NCI-H1092 treated with DMSO at 0.1 percent for 48 hours (cell line): ENCODE measurements at places on chromosomes 13 and 19.

- no peak for DNase-seq
Measured at GRCh38 chr13:99383946-99384345, 76.7 kb upstream of the GPR183 start.

- DNase-seq, result no peak
Measured at GRCh38 chr19:55133639-55134444, 15.2 kb downstream of the TNNT1 start.

DNA sequence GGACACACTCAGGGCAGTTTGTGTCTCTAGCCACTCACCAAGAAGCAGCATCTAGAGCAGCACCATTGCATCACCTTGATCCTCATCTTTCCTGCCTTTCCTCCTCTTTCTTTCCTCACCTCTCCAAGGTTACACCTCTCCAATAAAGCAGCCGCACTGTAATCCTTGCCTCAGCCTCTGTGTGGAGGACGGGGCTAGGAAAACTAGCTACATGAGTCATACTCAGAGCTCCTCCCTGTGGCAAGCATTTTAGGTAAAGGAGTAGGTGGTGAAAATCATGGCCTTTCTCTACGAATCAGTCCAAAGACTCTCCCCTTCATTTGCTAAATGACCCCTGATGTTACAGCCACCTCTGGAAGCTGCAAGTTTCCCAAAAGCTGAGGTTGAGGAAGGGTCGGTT, 108.9 kb downstream of the DNAJC15 start:
- peak; percentile 62 for DNase-seq

DNA sequence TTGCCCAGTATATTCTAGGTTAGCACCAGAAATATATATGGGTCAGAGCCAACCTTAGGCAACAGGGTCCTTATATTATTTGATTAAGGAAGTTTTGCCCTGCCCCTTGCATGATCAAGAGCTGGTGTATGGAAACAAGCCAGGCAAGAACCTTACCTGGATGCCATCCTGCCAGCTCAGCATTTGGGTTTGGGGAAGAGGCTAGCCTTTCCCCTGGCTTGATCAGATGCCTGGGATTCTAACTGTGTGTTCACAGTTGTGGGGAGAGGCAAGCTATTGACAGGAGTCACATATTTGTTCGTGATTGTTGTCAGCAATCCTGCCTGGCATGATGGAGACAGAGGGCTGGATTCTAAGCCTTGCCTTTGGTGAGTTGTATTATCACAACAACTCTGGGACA, 260.0 kb upstream of the DACH1 start:
- DNase-seq, result no peak

GRCh38 chr19:1271528-1272422, 2.6 kb downstream of the CIRBP start:
- DNase-seq, result no peak

GRCh38 chr13:96797136-96797535, 197.1 kb downstream of the OXGR1 start:
- DNase-seq, result no peak

- peak; percentile 65 for DNase-seq
Measured at GRCh38 chr19:1929021-1929742, 11.8 kb upstream of the CSNK1G2 start.

GRCh38 chr13:98345107-98345935, 168.3 kb upstream of the RNF113B start:
- no peak for DNase-seq

DNA sequence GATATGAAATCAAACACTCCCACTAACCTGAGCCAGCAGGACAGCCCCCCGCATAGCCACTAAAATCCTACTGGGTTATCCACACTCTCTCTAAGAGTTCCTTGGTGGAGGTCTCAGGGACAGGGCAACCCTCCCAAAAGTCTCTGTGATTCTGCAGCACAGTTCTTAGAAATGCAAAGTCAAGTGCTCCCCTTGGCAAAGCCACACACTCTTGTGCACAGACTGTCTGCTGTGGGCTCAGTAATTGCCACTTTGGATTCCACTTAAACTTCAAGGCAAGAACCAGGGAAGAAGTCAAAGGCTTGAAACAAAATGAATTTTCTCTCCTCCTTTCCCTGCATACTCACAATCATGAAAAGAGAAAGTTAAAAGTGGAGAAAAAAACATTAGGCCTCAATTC, 61.5 kb downstream of the DOCK9 start:
- no peak for DNase-seq

GRCh38 chr19:17235300-17235970, 9.4 kb downstream of the OCEL1 start:
- peak; percentile 67 for DNase-seq

- no peak for DNase-seq
Measured at GRCh38 chr19:21922276-21922675, 86.3 kb upstream of the ZNF43 start.

DNA sequence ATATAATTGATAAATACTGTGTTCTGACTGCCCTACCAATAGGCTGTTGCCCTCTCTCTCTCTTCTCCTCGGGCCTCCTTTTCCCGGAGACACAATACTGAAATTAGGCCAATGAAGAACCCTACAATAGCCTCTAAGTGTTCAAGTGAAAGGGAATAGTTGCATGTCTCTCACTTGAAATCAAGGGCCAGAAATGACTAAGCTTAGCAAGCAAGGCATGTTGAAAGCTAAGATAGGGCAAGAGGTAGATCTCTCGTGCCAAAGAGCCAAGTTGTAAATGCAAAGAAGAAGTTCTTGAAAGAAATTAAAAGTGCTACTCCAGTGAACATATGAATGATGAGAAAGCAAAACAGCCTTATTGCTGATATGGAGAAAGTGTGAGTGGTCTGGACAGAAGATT, 13.3 kb downstream of the KATNAL1 start:
- no peak for DNase-seq

DNA sequence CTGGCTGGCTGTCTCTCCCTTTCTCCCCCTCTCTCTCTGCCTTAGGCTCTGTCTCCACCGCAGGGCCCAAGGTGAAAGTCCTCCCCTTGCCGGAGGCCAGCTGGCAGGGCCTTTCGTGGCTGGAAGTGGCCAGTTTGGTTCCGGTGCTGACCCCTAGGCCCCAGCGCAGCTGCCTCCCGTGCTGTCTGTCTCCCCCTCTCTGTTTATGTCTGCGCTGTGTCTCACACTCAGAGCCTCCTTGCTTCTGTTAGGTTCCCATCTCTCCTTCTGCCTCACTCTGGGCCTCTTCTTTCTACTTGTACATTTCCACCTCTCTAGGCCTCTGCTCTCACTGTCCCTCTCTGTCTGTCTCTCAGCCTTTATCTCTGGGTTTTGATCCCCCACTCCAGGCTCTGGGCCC, 13.1 kb downstream of the CCDC97 start:
- DNase-seq, result no peak

DNA sequence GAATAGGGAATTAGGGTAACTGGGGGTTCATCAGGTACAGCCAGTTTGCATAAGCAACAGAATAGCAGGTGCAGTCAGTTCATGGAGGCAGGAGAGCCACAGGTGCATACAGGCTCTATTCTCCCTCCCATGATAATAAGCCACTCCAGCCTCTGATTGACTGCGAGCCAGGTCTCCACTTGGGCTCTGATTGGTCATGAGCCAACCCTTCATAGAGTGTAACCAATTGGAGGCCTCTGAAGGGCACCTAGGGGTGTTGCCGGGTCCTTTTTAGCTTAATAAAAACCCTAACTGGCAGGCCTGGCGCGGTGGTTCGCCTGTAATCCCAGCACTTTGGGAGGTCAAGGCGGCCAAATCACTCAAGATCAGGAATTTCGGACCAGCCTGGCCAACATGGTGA, 8.7 kb upstream of the CKM start:
- DNase-seq, result peak; percentile 5

DNA sequence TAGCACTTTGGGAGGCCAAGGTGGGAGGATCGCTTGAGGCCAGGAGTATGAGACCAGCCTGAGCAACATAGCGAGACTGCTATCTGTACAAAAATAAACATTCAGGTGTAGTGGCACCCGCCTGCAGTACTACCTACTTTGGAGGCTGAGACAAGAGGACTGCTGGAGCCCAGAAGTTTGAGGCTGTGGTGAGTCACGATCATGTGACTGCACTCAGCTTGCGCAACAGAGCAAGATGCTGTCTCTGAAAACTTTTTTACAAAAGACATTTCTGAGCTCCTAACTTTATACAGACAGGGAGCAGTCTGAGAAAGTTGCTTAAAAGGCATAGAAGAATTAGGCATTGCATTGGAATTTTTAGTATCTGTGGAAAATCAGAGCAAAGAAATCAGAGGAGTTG, 10.4 kb upstream of the TBC1D4 start:
- DNase-seq, result no peak

DNA sequence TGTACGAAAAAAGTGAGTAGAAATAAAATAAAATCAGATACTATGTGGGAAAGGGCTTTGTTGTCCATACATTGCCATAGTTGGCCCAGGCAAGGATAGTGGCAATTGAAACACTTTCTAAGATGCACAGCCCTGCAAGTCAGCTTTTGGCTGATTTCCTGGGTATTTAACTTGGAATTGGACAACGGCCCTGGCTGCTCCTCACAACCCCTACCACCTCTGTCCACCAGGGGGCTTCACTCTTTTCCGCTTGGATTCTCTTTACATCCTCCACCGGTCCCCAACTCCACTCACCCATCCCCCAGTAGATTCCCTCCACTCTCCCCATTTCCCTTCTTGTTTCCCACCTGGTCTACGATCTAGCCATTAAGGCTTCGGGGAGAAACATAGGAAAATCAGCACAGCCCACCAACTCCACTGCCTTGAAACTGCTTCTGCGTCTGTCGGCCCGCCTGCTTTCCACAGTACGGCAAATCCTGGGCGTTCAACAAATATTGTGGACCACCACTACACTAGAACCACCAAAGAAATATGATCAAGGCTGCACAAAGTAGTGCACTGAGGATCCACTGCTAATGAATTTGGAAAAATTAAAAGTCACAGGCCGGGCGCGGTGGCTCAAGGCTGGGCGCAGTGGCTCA, 48.6 kb upstream of the GTF3A start:
- peak; percentile 48 for DNase-seq

- DNase-seq, result no peak
Measured at GRCh38 chr13:99386911-99387788, 80.0 kb upstream of the GPR183 start.

DNA sequence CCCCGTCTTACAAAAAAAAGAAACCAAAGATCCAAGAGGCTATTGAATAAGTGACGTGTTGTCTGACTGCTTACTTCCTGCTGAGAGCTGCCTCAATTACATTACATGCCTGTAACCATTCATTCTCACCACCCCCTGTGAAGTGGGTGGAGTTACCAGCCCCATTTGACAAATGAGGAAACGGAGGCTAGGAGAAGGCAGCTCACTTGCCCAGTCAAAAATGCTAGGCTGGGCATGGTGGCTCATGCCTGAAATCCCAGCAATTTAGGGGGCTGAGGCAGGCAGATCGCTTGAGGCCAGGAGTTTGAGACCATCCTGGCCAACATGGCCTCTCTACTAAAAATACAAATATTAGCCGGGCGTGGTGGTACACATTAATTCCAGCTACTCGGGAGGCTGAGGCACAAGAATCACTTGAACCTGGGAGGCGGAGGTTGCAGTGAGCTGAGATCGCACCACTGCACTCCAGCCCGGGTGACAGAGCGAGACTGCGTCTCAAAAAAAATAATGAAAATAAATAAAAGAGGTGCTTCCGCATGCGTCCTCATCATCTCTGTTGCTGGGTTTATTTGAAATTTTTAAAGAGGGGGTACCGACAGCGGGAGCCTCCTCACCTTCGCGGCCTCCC, 499 bp downstream of the LSM7 start:
- DNase-seq, result peak; percentile 41
